ENCODE measurements at places on chromosomes 4 and X.
A peak's percentile ranks its signal among the peaks of the same experiment; 100 is the strongest.

DNA sequence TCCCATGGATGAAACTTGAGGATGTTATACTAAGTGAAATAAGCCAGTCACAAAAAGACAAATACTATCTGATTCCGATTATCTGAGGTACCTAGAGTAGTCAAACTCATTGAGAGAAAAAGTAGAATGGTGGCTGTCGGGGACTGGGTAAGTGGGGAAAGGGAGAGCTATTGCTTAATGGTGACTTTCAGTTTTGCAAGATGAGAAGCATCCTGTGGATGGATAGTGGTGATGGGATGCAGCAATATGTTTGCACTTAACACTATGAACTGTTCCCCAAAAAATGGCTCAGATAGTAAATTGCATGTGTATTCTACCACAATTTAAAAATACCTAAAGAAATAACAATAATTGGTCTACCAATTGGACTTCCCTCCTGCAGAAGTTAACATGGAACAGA, 181.5 kb downstream of the SHROOM3 start:
- peak; percentile 39 for DNase-seq

DNA sequence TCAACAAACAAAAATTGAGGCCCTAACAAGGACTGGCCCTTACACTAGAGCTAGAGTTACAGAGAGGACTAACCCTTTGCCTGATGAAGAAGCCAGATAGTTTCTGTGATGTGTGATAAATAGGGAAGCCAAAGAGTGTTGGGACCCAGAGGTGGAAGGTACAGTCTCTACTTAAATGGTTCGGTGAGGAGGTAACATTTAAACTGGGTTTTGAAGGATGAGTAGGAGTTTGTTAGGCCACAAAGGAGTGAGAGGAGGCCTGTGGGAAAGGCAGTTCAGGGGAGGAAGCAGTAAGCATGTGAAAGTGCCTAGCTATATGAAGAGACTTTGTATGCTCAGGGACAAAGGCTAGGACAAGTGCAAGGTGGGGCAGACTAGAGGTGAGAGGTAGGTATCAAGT, 23.8 kb upstream of the LIMCH1 start:
- no peak for DNase-seq

- no peak for DNase-seq
These were observed 1833.2 kb upstream of the PCDH7 start for GRCh38 chr4:28886934-28887333.

GRCh38 chrX:96883608-96884007, at the start of gene RPA4:
TSS of gene RPA4 (plus strand) at chrX:96883908. CDS start at chrX:96884311, 403 bp downstream.
- DNase-seq = no peak

DNA sequence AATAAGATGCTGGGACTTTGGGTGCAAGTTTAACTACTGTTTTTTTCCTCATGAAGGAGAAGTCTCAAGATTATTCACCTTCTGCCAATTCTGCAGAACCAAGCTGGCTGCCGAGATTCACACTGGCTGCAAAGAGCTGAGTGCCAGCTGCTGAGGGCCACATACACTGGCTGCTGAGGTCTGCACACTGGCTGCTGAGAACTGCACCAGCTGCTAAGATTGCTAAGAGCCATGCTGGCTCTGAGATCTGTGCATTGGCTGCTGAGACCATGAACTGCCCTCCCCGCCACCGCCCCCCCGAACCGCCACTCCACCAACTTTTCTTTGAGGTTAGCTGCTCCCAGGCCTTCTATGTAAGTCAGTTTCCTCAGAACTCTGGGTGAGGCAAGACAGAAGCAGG, 330.3 kb downstream of the CBLL2 start:
- DNase-seq = no peak

- DNase-seq = no peak
These were observed 15.0 kb downstream of the BCLAF3 start for GRCh38 chrX:19975845-19976244.

- DNase-seq = peak; percentile 81
These were observed 111.3 kb downstream of the AFF1 start for GRCh38 chr4:87046121-87046551.

DNA sequence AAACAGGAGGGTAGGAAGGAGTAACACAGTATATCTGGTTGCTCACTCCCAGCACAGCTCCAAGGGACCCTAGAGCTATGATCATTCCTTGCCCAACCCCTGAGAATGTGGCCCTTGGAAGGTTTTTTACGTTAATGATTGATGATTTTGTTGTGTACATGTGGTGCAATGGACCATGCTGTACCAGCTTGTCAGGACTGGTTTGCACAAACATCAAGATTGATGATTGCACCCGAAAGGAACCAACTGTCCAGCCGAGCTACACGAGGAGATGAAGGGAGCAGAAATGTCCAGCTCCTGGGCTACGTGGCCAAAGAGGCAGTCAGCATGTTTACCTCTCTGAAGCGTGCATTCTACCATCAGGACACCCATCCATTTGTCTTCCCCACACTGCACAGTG, 83.2 kb upstream of the USP9X start:
- no peak for DNase-seq

DNA sequence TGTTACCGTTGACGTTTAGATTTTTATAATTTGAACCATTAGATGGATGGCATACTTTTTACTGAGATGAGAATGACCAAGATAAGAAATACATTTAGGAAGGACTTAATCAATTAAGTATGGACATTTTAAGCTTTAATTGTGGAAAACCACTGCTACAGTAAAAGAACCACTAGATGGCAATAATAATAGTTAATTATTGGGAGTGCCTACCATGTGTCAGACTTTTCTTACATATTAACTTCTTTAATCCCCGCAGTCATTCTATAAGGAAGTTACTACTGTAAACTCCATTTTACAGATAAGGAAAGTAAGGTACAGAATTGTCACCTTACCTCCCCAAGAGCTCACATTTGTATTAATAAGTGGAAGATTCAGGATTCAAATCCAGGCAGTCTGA, 48.5 kb upstream of the MYOZ2 start:
- DNase-seq = no peak

GRCh38 chr4:24966076-24966475, 53.2 kb upstream of the CCDC149 start:
- DNase-seq = no peak
